Left cardiac atrium (tissue), 4 donors: ENCODE measurements at places on chromosomes 1 and 21.

- DNase-seq = no peak
Measured at GRCh38 chr1:176939993-176940392, 224.5 kb downstream of the ASTN1 start.

DNA sequence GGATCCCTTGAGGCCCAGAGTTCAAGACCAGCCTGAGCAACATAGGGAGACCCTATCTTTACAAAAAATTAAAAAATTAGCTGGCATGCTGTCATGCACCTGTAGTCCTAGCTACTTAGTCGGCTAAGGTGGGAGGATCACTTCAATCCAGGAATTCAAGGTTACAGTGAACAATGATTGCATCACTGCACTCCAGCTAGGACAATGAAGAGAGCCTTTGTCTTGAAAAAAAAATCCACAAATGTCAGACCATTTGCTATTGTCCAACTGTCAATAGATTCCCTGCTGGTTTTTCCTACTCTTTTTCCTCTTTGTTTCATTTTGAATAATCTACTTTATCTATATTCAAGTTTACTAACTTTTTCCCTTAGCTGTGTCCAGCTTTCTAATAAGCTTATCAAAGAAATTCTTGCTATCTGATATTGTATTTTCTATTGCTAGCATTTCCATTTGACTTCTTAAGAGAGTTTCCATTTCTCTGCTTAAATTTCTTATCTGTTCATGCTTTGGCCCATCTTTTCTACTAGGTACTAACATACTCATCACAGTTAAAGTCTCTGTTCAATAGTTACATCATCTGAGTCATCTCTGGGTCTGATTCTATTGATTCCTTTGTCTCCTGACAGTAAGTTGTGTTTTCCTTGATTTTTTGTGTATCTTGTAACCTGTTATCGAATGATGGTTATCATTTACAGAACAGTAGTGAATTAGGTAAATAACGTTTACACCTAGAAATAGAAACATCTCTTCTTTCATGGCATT lies 14.8 kb downstream of the MT1HL1 start:
- DNase-seq = no peak

DNA sequence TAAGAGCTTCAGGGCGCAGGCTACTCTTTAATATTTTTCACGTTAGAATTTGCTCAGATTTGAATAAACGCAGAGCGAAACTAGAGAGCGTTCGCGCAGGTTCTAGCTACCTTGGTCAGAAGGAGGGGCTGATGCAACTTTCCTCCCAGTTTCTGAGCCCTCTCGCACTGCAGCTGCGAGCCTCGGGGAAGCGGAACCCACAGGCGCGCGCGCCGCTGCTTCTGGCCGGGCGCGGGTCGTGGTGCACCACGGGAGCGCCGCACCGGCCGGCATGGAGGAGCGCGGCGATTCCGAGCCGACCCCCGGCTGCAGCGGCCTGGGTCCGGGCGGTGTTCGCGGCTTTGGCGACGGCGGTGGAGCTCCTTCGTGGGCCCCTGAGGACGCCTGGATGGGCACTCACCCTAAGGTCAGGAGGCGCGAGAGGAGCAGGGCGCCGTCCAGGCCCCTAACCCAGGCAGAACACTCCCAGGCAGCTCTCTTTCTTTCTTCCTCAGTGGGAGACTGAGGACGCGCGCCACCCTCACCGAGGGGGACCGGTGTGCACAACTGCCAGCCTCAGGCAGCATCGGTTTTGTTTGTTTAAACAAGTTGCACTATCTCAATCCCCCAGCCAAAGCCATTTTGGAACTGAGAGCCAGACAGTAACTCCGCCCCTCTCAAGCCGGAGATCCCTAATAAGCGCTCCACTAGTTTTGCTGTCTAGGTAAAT lies at the start of gene TSEN15:
TSS of gene TSEN15 (plus strand) at position 246 of the 709 bp plus-strand sequence. CDS start at position 272, 26 bp downstream.
- peak; percentile 82 for DNase-seq

- no peak for DNase-seq
Measured at GRCh38 chr1:77030401-77031105, 163.3 kb downstream of the ST6GALNAC5 start.

DNA sequence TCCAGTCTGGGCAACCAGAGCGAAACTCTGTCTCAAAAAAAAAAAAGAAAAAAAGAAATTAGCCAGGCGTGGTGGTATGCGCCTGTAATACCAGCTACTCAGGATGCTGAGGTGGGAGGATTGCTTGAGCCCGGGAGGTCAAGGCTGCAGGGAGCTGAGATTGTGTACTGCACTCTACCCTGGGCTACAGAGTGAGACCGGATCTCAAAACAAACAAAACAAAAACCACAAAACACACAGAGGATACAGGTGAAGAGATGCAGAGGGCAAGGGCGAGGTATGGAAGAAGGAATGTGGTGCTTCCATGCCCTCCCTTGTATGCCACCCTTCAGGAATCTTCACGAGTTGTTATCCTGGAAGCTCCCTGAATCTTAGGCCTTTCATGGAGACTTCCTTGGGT lies 68.5 kb downstream of the NDUFS5 start:
- DNase-seq = no peak

- DNase-seq = no peak
Measured at GRCh38 chr21:41675574-41675973, 91.3 kb downstream of the RIPK4 start.

- DNase-seq = no peak
Measured at GRCh38 chr1:203475012-203475981, at the start of gene PRELP. TSS of gene PRELP (plus strand) at chr1:203475806. CDS start at chr1:203483185, 7,379 bp downstream.

DNA sequence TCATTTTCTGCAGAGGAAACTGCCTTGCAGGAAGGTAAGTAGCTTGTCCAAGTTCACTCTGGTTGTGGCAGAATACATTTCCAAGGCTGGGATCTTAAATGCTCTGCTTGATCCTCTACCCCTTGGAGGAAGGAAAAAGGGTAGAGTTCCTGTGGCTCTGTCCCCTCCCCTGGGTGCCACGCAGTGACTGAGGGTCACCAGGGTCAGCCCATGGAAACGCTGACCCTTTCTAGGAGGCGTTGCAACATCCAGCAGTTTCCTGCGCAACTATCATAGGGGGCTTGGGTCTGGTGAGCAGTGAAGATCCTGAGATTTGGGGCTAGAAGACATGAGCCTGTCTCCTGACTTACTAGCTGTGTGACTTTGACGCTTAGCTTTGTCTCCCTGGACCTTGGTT lies 29.4 kb upstream of the EPS8L3 start:
- DNase-seq = peak; percentile 14

- DNase-seq = no peak
Measured at GRCh38 chr1:221961532-221962292, 219.8 kb upstream of the DUSP10 start.

DNA sequence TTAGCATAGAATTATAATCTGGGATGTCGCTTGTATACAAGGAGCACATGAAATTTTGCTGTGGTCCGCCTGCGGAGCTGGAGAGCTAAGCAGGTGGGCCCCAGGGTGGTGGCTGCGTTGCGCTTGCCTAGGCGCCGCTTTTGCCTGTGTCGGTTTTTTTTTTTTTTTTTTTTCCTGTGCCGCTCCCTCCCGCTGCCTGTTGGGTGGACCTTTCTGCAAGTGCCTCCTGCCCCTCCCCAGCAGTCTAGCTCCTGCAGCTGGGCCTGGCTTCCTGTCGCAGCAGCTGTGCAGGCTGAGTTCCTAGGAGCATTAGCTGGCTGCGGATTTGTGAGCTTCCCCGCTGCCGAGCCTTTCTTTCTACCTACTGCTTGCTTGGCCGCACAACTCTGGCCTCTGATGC lies 20.6 kb downstream of the PYHIN1 start:
- DNase-seq = no peak

GRCh38 chr1:42340901-42341300 lies 5.9 kb upstream of the FOXJ3 start:
- DNase-seq = no peak

DNA sequence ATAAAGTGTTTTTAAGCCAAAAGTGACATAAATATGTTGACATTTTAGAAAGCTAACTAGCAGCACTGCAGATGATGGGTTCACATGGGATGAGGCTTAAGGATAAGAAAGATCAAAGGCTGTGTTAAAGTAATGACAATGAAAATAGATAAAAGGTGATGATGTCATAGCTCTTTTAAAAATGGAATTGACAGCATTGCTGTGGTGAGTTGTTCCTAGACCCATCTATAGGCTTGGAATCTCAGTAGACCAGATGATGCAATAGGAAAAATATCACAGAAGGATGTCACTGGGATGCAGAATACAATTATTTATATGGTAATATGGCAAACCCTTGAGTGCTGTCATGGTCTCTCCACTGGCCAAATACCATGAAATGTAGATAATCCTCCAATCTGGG lies 286.0 kb downstream of the PLA2G4A start:
- no peak for DNase-seq

GRCh38 chr1:57024428-57024827 lies 58.6 kb upstream of the C8B start:
- DNase-seq = no peak

DNA sequence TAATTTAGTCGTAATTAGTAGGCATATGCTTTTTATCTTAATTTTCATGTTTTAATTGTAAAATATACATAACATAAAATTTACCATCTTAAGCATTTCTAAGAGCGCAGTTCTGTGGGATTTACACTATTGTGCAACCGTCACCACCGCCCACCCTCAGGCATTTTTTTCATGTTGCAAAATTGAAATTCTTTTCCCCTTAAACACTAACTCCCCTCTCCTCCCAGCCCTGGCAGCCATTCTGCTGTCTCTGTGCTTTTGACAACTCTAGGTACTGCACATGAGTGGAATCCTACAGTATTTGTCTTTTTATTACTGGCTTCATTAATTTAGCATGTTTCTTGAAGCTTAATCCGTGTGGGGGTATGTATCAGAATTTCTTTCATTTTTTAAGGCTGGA lies 7.8 kb downstream of the PIK3CD start:
- DNase-seq = peak; percentile 34

DNA sequence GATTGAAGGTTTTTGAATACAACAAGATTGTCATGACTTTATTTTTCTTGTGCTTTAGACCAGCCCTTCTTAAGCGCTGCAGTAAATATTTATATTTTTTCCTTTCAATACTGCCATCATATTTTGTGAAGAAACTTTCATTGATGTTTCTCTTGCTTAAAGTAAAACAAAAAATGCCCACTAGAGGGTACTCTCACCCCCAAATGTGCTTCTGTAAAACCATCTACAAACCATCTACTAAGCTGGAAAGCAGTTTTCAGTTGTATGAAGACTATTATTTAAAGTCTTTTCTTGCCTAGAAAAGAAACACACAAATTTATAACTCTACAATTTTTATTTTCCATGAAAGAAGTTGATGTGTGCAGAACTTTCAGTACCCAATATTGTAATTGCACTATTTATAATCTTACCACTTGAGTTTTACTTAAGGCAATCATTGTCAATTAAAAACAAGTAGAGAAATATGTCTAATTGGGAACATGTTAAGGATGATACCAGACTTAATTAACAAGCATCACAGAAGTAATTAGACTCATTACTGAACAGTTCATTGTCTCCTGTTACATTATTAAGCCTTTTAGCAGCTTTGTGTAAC lies 10.7 kb downstream of the LEPR start:
- DNase-seq = no peak

DNA sequence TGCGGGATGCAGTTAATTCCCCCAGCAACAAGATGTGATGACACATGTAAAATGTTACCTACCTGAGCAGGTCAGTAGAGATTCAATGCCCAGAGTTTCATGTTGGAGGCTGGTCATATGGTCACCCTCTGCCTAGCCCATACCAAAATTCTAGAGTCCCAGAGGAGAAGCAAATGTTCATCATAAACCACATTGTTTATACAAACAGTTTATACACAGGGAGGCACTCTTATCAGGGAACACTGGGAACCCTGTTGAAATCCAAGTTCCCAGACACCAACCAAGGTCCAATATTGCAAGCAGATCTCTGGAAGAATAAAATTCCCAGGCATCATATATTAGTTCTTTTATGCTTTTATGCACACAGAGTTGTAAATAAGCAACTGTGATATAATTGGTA lies 10.5 kb downstream of the HAO2 start:
- DNase-seq = no peak

DNA sequence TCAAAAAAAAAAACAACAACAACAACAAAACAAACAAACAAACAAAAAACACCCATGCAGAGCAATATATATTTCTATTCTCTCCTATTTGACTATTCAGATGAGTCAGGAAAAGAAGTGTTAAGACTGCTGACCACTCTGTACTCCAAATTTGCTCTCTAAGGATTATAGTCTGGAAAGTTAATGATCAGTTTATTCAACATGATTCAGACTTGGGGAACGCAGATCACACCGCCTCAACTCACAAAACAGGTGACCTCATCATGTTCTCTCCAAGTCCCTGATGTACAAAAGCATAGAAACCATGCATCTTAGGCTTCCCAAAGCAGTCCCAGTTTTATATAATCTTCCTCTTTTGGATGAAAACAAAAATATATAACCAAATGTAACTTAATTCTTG lies 51.9 kb upstream of the PRRC2C start:
- DNase-seq = no peak

DNA sequence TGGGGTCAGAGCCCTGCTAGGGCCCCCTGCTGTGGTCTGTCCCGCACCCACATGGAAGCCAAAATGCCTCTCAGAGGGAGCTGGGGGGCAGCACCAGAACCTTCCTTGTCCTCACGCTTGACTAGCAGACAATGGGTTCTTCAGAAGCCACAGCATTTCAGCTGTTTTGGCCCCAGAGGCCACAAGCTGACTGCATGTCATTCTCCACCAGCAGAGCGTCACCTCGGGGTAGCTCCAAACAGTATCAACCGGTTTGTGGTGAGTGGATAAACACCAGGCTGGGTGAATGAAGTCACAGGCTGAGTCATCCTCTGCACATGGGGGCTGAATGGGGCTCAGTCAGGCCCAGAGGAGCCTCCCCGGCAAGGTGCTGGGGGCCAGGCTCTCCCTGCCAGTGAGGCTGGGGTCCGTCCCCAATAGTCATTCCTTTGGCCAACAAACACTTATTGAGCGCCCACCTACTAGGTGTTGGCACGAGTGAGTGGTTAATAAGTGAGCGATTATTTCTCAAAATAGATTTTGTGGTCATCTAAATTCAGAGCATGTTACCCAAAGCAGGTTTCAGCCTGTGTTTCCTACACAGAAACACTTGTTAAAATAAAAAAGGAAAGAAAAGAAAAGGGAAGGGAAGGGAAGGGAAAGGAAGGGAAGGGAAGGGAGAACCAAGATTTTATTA lies 9.1 kb downstream of the OLIG1 start:
- no peak for DNase-seq
